ENCODE measurements at places on chromosomes 3 and 15.

GRCh38 chr15:29731865-29732264, 90.4 kb downstream of the TJP1 start:
- DNase-seq: no peak

- no peak for DNase-seq
Observed at GRCh38 chr3:149142682-149143081, 13.2 kb downstream of the HPS3 start.

- peak; percentile 67 for DNase-seq
Observed at GRCh38 chr3:46908294-46908985, 30.9 kb downstream of the PTH1R start.

GRCh38 chr3:188156056-188156455, 2.1 kb downstream of the LPP start:
- no peak for DNase-seq

DNA sequence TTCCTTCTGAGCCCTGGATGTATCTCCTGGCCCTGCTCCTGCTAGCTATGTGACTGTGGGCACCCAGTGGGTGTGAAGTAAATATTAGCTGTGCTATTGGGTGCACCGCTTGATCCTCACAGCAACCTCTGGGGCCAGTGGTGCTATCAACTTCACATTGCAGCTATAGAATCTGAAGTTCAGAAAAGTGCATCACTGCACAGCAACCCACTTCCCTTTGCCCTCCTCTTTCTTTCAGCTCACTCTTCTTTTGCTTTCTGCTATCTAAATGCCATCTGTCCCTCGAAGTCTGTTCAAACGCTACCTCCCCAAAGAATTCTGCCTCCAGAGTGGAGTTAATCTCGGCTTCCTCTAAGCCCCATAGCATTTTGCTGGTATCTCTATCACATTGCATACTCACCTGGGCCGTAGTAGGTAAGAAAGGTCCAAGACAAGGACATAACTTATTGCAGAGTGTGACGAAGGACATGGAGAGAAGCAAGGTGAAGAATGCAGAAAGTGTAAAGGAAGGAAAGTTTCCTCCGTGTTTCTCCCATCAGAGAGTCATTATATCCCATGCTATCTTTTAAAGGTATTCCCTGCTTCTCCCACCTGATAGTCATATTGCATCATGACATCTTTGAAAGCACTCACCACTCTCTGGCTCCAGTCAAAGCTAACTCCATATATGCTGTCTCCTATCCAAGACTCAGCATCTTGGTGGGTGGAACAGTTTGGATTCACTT, 57.1 kb upstream of the BCL6 start:
- no peak for DNase-seq

DNA sequence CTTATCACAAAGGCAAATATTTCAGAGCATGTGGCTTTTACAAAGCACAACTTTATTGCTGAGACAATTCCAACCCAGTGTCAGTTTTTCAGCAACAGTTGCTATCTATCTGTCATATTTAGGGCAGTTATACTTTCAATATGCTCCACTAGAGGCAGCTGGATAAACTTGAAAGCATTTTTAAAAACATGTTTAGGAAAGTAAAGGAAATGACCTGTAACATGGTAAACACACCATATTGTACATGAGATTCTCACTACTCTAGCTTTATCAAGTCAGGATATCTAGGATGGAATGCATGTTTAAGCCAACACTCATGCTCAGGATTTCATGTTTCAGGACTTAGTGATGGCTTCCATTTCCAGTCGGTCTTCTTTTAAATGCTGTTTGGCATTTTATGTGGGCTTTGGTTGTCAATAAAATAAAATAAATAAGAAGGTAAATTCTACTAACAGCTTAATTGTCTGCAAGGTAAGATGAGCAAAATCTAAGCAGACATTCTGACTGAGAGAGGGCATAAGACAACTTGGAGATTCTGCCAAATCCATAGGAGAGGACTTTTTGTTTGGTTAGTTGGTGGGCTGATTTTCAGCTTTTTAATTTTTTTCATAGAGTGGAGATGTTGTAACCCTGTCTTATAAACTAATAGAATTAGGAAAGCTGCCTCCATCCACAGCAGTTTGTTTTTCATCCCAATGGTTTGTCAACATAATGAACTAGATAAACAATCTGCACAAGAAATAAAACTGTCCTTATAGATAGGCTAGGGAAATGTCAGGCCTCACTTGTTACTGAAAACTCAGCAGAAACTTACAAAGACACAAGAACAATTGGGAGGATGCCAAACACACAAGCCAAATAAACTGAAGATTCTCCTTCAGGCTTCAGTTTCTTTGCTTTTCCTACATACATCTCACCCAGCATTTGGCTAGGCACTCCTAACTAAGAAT, 63.4 kb upstream of the CPB1 start:
- no peak for DNase-seq

DNA sequence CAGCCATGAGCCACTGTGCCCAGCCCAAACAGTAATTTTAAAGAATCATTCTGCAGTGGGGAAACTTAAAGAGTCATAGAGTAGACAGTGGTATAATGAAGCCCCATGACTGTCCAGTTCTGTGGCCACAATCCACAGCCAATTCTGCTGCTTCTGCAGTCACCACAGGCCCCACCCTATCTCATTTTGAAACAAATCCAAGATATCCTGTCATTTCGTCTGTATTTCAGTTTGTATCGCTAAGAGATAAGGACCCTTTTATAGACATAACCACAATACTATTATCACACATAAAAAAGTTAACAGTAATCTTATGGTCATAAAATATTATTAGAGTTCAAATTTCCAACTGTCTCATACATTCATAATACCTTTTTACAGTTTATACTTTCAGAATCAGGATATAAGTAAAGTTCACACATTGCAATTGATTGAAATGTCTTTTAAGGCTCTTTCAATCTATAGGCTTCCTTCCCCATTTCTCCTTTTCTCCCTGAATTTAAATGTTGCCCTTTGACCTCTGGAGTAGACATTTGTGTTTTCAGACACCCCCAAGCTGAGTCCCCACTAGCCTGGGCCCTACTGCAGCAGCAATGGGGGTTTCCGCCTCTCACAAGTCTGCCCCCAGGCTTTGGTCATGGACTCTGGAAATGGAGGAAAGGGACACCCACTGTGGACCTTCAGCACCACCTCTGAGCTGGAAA, 4.2 kb upstream of the NUP210 start:
- DNase-seq: no peak

DNA sequence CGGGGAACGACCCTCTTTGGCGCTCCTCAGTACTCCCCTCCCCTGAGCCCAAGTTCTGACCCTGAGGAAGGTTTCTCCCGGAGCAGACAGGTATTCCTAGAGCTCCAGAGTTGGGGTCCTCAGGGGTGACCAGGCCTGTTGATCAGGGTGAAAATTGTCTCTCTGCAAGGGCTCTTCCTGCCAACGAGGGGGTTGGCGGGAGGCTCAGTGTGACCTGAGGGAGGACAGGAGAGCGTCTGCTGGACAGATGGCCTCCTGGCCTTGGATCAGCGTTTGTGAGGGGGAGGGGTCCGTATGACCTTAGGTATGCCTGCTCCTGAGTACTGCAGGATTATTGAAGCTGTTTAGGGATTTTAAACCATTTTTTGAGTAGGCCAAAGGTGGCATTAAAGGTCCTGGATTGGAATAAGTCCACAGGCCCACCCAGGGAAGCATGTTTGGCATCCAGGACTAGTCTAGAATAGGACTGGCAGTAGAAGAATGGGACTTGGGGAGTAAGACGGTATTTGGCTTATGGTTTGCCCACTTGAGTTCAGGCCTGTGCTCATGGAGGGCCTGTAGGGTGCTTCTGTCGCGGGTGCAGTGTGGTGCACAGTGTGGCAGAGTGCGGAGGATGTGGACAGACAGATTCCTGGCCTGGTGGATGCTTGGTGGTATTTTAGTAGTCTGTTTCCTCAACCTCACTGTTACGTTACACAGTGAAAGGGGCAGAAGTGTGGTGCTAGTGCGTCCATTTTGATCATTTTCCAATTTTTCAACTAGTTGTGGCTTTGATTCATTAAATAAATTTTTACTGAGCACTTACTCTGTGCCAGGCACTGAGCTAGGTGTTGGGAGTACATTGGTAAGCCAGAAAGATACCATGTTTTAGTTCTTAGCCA, 959 bp downstream of the ZNF592 start:
- DNase-seq: no peak

- no peak for DNase-seq
Observed at GRCh38 chr3:70570584-70570983, 258.1 kb upstream of the MDFIC2 start.

GRCh38 chr3:172098698-172099494, 59.5 kb downstream of the FNDC3B start:
- DNase-seq: no peak

DNA sequence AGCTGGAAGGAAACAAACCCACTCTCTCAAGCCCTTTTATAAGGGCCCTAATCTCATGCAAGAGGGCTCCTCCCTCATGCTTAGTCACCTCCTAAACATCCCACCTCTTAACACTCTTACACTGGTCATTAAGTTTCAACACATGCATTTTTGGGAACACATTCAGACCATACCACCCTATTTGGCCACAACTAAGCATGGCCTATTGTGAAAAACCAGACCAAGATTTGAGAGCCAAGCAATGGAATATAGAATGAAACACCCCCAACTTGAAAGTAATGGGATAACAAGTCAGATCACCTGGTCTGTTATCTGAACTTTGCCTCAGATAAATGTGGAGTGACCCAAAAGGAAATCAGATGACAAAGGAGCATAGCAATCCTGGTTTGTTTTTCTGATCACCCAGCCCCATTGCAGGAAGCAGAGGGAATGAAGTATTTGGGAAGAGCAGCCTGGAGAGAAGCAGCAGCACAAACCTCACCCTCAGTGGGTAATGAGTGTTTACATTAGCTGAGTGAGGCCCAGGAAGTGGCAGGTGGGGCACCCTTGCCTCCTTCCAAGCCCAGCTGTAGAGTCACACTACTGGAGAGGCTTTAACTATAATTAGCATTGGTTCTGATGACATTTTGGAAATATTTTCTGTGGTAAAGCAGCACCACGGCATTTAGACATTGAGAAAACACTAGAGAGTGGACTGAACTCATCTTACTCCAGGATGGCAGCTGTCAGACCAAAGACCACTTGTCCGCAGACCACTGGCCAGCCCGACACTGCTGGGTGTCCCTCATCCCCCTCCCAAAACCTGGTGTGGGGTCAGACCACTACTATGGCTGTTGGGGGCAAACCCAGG, 48.8 kb upstream of the PRTG start:
- DNase-seq: peak; percentile 80

GRCh38 chr15:54149115-54149531, 170.9 kb downstream of the UNC13C start:
- DNase-seq: no peak

- no peak for DNase-seq
Observed at GRCh38 chr3:15332405-15333098, at the start of gene SH3BP5. TSS of gene SH3BP5 (minus strand) at chr3:15332586. CDS start at chr3:15332408, 178 bp downstream.

DNA sequence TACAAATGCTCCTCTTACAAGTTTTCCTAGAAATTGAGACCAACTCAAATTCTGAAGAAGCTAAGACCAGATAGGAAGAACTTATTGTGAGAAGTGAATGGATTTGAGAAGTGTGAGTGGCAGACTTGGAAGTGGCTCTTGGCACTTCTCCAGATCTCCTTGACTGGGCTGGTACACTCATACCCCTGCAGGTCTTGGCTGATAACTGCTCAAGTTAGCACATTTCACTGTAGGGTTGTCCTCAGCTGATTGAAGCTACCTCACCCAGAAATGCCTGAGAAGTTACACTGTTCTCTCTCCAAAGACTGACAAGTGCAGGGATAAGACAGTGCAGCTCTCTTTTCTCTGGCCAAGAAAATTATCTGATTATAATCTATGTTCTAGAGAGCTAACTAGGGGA, 16.5 kb upstream of the CLDN1 start:
- DNase-seq: no peak

GRCh38 chr3:141413391-141413790, 45.1 kb downstream of the ZBTB38 start:
- no peak for DNase-seq

DNA sequence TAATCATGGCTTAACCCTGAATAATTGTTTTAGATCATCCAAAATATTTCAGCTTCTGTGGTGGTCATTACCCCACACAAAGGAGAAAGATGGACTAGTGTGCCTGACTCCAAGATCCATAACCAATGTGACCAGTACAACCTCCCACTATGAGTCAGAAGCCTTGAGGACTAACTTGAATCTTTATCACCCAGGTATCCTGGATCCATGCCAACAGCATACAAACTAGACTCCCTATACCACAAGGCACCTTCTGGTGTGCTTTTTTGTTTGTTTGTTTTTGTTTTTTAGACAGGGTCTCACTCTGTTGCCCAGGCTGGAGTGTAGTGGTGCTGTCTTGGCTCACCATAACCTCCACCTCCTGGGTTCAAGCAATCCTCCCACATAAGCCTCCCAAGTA, 317.7 kb downstream of the VPS13C start:
- no peak for DNase-seq

DNA sequence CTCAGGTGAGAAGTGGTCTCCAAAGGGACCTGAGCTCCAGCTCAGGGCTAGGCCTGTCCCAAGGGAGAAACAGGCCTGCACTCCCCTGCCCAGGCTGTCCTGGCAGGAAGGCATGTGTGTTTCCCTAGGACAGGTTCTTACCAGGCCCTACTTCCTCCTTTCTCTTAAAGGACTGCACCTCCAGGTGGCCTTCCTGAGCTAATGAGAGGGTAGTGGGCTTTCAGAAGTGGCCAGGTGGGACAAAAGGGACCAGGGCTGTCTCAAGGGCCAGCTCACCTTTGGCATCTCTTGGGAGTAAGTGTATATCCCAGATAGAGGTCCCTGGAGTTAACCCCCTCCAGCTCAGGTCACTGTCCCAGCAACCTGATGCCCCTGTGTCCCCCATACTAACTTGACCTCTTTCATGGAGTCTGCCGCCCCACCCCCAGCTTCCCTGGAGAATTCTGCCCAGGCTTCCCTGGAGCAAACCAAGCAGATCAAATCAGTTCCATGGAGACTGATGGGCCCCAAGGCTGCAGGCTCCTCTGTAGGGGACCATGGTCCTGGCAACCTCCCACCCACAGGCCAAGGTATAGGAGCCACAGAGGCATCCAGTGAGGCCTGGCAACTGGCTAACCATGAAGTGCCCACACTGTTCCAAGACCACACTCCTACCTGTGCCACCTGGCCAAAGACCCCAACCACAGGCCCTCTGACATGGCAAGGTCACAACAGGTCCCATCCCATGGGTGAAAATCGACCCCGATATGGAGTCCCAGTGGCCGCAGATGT, 67.6 kb downstream of the ZNF445 start:
- no peak for DNase-seq

DNA sequence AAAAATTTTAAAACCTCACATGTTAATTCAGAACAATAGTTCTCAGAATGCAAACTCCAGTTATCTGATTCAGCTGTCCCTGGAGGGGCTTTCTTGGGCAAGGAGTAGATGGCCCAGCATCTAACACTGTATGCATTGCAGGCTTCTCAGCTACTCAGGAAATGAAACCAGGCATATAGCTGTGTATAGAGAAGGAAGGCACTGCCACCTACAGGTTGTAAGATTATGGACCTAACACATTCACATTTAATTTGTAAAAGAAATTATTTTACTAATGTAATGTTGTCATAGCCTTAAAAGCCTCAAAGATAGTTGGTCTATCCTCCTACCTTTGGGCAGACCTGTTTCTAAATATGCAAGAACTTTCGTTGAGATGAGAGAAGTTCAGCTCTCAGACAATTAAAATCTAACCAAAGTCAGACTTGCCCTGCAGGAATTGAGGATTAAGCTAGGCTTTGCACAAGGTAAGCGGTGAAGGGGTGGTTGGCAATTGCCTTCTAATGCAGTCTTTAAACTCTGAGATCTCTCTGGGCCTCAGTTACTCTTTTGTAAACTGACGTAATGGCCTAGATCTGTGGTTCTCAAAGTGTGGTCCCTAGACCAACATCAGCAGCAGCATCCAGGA, 132.8 kb upstream of the SLC24A5 start:
- DNase-seq: peak; percentile 32
